ENCODE measurements at places on chromosomes 2 and 18. TPM values are rescaled to one million over a fixed set of nuclear protein-coding genes. Genes with fewer than 3 reads are reported as not detected.

Gene C1QL2
- polyA plus RNA-seq, result 0.03 TPM

Gene ITPRIPL1
- 1.1 TPM for polyA plus RNA-seq

Gene GLI2
- polyA plus RNA-seq, result 0.37 TPM

Gene SATB2
- 0.29 TPM for polyA plus RNA-seq

Gene HES6
- polyA plus RNA-seq, result 3.9 TPM

Gene CAVIN2
- polyA plus RNA-seq, result 31.5 TPM

Gene GPR45
- not detected for polyA plus RNA-seq

Gene IL36RN
- polyA plus RNA-seq, result not detected

Gene INHBB
- 3.6 TPM for polyA plus RNA-seq

Gene ACOXL
- not detected for polyA plus RNA-seq

Gene SMYD1
- polyA plus RNA-seq, result 78.7 TPM

Gene PROKR1
- polyA plus RNA-seq, result not detected

Gene GPR35
- 1.4 TPM for polyA plus RNA-seq

Gene OBSL1
- 108 TPM for polyA plus RNA-seq

Gene CXCR2
- 0.22 TPM for polyA plus RNA-seq

Measured in heart right ventricle (tissue), 16 donors.